Stimulated activated effector memory CD8-positive, alpha-beta T cell treated with anti-CD3 and anti-CD28 coated beads, Interleukin-12 subunit alpha, Interleukin-12 subunit beta, amount 100 ng/mL, for 72 hours (primary cell): ENCODE measurements at places on chromosomes 1 and 21.

DNA sequence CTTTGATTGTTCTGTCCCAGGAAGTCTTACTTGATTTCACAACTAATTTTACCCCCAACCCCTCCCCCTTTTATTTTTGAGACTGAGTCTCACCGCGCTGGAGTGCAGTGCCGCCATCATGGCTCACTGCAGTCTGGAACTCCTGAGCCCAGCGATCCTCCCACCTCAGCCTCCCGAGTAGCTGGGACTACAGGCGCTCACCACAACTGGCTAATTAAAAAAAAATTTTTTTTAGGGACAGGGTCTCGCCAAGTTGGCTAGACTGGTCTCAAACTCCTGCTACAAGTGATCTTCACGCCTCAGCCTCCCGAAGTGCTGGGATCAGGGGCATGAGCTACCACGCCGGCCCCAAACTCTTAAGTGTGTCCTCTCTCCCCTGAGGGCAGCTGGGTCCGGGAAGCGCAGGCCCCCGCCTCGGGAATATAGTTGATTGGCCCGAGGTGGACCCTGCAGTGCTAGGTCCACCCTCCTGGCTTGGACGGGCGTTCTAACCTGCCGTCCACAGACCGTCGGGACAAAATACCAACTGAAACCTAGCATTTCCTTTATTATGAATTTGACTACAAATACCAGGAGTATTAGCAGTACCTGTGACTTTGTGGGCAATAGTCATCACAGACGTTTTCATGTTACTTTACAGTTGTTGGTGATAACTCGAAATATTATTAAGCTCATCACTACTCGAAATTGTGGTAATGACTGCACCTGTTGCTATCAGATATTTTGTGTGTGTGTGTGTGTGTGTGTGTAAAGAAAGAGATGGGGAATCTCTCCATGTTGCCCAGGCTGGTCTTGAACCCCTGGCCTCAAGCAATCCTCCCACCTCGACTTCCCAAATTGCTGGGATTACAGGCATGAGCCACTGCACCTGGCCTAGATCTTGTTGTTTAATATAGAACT is 642 bp upstream of the PARP1 start:
- no peak for DNase-seq

DNA sequence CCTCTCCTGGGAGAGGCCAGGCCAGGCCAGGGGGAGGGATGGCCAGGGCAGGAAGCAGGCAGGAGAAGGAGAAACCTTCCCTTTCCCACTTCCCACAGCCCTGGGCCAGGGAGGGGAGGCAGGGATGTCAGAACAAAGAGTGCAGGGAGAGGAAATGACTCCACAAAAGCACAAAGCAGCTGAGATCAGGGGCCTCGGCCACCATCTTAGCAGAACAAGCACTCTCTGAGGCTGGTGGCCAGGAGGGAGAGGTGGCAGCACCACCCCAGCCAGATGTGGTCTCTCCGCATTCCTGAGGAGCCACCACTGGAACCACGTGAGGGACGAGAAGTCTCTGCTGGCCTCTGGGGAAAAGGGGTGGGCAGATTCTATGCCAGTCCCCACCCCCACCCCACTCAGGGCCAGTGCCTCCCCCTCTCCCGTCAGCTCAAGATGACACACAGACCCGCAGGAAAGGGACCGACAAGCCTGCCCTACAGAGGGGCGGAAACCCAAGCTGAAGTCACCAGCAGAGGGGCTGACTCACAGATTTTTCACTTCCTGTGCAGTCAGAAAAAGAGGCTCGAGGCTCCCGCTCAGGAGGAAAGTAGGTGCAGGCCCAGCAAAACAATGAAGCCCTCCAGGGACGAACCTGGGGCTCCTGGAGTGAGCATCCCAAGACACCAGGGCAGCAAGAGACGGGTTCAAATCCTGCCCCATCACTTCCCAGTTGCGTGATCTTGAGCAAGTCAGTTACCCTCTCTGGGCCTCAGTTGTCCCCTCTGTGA is 24.1 kb upstream of the ALDH4A1 start:
- DNase-seq: peak; percentile 65

- DNase-seq: no peak
Measured at GRCh38 chr1:3121401-3122210, 52.6 kb downstream of the PRDM16 start.

DNA sequence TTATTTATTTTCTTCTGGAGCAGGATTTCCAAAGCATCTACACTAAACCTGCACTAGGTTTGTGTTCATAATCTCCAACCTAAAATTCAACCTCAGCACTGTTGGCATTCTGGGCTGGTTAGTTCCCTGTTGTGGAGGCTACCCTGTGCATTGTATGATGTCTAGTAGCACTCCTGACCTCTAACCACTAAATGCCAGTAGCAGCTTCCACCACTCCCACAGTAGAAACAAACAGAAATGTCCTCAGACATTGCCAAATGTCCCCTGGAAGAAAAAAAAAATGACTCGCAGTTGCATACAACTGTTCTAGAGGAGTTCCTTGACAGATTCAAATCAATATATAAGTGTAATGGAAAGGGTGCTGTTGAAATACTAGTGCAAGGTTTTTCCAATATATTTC is 18.9 kb downstream of the GRIK1 start:
- no peak for DNase-seq

GRCh38 chr1:212638492-212639151 is 30.1 kb downstream of the ATF3 start:
- no peak for DNase-seq

- no peak for DNase-seq
Measured at GRCh38 chr1:43217747-43218146, 45.6 kb downstream of the CFAP57 start.

GRCh38 chr1:187621951-187622350 is 793.2 kb downstream of the PLA2G4A start:
- no peak for DNase-seq

DNA sequence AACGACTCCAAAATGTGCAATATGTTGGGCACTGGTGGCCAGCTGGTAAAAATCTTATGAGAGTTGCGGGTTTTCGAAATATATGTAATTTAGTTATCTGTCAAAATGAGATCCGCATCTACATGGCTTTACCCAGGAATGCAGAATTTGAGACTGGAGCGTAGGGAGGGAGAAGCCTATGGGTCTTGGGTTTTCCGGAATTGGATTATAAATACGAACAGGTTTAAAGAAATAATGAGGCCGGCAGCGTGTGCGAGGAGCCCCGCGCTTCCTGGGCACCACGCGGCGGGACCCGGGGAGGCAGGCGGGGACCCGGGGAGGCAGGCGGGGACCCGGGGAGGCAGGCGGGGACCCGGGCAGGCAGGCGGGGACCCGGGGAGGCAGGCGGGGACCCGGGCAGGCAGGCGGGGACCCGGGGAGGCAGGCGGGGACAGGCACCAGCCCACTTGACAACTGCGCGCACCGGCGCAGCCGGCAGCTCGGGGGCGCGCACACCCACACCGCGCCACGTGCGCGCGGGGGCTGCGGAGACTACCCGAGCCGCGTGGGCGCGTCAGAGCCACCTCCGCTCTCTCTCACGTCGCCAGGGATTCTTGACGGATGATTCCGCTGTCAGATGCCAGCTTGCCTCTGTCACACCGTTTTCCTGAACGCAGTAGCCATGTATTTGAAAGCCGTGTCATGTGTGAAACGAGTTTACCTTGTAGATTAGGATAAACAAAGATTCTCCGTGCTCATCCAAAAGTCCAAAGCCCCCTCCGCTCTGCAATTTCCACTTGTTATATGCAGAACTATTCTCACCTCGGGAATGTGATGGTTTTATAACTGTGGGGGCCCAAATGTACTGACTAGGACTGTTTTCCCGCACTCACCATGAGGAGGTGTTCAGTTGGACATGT is 54.3 kb upstream of the HNRNPU start:
- peak; percentile 65 for DNase-seq

DNA sequence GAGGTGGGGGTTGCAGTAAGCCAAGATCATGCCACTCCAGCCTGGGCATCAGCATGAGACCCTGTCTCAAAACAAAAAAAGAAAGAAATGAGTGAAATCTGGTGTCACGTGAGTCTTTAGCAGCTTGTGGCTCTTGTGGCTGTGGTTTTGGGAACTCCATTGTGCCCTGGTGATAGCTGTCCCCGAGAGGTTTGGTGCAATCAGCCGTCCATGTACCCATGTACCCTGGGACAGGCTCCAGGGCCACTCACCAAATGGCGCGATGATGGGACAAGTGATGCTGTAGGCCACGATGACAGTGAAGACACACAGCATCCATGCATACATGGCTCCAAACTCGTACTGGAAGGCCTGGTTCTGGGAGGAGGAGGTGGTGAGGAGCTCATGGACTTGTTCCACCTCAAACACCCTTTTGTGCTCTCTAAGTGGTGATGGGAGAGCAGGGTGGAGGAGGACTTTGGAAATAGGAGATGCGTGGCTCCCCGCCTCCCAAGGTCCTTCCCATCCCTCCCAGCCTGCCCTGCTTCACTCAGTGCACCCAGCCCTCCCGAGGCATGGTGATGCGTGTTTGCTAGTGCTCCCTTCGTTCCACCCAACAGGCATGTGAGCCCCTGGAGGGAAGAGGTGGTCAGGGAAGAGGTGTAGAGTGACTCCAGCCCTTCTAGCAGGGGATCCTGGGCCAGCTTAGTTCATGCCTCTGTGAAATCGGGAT is 29.6 kb downstream of the TMEM63A start:
- no peak for DNase-seq

GRCh38 chr1:218521414-218522169 is 176.5 kb downstream of the TGFB2 start:
- peak; percentile 26 for DNase-seq

GRCh38 chr1:10691740-10692125 is 104.7 kb downstream of the CASZ1 start:
- DNase-seq: no peak

- no peak for DNase-seq
Measured at GRCh38 chr1:106439475-106439874, 617.0 kb upstream of the PRMT6 start.

DNA sequence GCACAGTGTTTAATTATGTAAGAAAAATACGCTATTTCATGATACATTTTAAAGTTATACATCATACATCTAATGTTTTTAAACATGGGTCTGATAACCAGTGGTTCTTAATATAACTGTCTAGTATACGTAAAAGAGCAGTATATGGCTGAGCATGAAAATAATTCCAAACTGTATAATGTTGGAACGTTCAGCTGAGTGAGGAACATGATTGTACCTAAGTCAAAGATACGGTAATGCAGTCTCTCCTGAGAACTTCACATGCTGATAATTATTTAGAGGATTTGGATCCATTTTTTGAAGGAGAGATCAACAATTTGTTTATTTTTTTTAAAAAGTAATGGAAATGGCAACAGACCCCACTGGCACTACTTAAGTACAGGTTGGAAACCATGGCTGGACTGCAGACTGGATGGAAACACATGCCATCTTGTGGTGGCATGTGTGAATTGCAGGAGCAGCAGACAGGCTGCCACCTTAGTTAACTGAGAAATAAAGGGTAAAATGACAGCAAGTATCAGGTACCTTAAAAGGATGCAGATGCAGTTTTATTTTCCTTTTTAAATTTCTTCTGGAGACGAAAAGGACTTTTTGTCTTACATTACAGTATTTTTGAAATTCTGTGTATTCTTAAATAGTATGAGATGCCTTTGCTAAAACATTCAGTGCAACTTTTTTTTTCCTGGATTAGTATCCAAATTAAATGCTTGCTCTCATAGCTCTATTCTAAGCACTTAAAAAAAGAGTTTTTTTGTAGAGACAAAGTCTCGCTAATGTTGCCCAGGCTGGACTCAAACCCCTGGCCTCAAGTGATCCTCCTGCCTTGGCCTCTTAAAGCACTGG is 73.8 kb downstream of the MTR start:
- DNase-seq: no peak

DNA sequence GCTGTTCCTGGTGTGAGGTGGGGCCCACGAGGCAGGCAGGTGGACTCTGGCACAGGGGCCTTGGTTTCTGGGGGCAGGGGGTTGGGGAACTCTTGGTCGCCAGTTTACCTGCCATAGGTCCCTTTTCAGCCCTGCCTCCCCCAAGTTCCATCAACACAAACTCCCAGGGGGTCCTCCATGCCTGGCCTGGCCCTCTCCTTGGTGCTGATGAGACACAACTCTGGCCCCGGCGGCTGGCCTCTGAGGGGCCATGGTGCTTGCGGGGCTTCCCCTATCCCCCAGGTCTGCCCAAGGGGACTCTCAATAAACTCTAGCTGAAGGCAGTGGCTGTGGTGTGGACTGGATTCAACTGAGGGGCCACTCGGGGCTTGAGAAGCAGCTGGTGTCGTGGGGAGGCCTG is 16.0 kb downstream of the HTR6 start:
- DNase-seq: no peak

GRCh38 chr1:189675712-189676244 is 801.9 kb downstream of the BRINP3 start:
- DNase-seq: no peak

GRCh38 chr1:50275566-50275965 is 147.7 kb downstream of the DMRTA2 start:
- DNase-seq: no peak

DNA sequence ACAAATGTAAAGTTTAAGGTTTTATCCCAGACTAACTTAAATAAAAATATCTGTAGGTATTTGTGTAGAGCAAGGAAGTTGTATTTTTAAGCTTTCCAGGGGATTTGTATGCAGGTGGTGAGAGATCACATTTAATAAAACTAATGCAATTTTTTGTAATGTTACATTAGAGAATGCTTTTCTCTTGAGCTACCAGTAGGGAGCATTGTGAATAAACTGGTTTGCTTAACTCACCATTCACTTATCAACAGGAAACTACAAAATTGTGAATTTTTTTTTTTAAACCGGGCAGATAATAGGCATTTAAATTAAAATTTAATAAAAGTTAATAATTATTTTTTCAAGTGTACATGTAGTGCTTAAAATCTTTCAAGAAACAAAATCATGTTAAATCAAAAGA is 78.6 kb downstream of the IVNS1ABP start:
- DNase-seq: no peak

DNA sequence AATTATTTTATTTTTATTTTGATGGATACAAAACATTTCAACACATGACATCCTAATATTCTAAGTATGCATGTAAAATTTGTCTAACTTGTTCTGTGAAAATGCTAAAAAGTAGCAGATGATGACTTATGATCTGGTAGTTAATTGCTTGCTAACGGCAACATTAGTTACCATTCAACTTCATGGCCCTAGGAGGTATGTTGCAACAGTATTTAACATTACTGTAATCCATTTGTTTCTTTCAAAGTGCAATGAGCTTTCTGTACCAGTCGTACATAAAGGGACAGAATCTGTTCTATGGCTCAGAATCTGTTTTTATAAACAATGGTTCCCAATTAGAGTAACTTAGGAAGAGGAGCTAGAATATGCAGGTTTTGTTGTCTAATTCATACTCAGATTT is 91.5 kb upstream of the ZNHIT6 start:
- no peak for DNase-seq

- DNase-seq: no peak
Measured at GRCh38 chr1:151916726-151917370, 7.5 kb upstream of the THEM4 start.
